ENCODE measurements at places on chromosomes 16 and 17. TPM values are rescaled to one million over a fixed set of nuclear protein-coding genes. Genes with fewer than 3 reads are reported as not detected.

Gene OTOP3
- not detected for total RNA-seq

Gene EXOC3L1
- total RNA-seq = not detected

- H3K27ac ChIP-seq = peak overlapping the region; percentile 92
- no peaks in the 10 kb centered on the region for H3K27me3 ChIP-seq
- H3K36me3 ChIP-seq = peaks cover 4% of the 10 kb centered on the region
- DNase-seq = no peak
Measured at GRCh38 chr17:78736526-78737079, 45.5 kb downstream of the CYTH1 start.

DNA sequence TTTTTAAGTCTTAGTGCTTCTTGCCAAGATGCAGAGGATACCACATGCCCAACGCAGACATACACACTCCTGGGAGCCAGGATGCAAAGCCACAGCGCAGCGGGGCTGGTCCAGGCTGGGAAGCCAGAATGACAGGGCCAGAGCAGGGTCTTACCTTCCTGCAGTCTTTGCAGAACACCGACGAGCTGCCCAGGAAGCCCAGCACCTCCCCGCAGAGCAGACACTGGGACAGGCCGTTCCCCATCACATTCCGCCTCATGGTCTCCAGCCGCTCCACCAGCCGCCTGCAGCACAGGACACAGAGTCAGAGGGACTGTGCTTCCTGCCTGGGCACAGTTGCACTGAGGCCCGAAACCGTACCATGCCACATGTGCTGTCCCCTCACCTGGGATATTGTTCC lies 33.3 kb downstream of the RPH3AL start:
- no peak overlapping the region for H3K27ac ChIP-seq
- H3K4me3 ChIP-seq = no peak overlapping the region
- no peaks in the 10 kb centered on the region for H3K36me3 ChIP-seq
- H3K27me3 ChIP-seq = no peaks in the 10 kb centered on the region

DNA sequence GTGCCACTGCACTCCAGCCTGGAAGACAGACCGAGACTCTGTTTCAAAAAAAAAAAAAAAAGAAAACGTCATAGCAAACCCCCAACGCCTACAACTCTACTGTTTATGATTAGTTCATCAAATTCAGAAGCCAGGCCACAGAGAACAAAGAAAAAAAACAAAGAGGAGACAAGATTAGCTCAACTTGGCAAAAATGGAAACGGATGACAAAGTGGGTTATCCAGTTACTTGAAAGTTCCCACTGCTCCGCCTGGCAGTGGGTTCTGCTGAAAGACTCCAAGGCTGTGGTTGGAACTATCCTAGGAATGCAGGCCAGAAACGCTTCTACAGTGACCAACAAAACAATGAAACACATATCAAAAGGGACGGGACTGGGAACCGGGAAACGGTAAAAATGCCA lies 53.1 kb downstream of the MRM3 start:
- H3K36me3 ChIP-seq = no peaks in the 10 kb centered on the region
- H3K27me3 ChIP-seq = no peaks in the 10 kb centered on the region
- no peak overlapping the region for H3K4me3 ChIP-seq
- no peak overlapping the region for H3K27ac ChIP-seq
- H3K4me1 ChIP-seq = no peaks in the 10 kb centered on the region
- no peak for DNase-seq

GRCh38 chr16:67882374-67883145 lies 2.1 kb upstream of the NRN1L start:
- H3K4me3 ChIP-seq = no peak overlapping the region
- no peaks in the 10 kb centered on the region for H3K4me1 ChIP-seq
- no peak for DNase-seq
- H3K27ac ChIP-seq = no peak overlapping the region
- H3K27me3 ChIP-seq = no peaks in the 10 kb centered on the region

DNA sequence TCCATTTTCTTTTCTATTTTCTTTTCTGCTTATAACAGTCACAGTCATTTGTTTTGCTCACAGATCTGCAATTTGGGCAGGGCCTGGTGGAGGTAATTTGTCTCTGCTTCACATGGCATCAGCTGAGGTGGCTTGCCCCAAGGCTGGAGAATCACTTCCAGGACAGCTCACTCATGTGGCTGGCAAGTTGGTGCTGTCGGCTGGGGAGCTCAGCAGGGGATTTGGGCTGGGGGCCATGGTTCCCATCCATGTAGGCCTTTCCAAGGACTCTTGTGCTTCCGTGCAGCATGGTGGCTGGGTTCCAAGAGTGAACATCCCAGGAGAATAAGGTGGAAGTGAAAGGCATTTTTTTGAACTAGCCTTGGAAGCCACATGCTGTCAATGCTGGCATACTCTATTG lies 85.7 kb downstream of the MGAT5B start:
- no peak overlapping the region for H3K4me3 ChIP-seq
- no peaks in the 10 kb centered on the region for H3K4me1 ChIP-seq
- peaks cover 6% of the 10 kb centered on the region for H3K27me3 ChIP-seq
- no peak for DNase-seq
- no peak overlapping the region for H3K27ac ChIP-seq

DNA sequence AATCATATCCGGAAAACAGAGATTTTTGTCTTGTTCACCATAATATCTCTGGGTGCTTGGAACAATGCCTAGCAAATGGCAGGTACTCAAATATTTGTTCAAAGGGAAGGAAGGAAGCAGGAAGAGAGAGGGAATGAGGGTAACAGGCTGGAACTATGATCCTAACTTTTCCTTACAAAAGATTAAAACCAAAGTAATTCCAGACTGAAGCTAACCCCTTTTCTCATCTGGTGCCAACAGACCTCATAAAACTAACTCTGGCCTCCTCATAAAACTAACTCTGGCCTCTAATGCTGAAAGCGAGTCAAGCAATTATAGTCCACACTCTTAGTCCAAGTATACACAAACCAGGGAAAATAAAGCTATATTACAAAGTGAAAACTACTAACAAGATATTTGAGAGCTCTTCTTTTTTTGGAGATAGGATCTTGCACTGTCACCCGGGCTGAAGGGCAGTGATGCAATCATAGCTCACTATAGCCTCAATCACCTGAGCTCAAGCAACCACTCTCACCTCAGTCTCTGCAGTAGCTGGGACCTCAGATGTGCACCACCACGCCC lies 84.6 kb downstream of the KANSL1 start:
- no peaks in the 10 kb centered on the region for H3K36me3 ChIP-seq
- H3K27ac ChIP-seq = no peak overlapping the region
- no peak for DNase-seq
- H3K27me3 ChIP-seq = no peaks in the 10 kb centered on the region
- H3K4me1 ChIP-seq = peaks cover 3% of the 10 kb centered on the region

DNA sequence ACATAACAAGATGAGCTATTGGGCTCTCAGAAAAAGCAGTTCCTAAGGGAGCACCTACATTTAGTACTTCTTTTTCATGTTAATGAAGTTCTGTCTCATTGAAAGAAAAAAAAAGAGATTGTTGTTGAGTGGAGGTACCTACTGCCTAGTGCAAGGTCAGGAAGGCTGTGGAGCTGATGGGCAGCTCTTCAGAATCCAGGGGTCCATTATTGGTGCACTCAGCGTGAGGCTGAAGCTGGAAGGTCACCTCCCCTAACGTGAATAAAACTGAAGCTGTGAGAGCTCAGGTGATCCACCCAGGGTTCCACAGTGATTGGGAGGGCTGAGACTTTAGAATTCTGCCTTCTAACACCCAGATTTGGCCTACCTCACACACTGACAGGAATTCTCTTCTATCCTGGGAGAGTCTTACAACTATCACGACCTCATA lies 153.9 kb upstream of the TBX2 start:
- no peaks in the 10 kb centered on the region for H3K4me1 ChIP-seq
- no peak overlapping the region for H3K27ac ChIP-seq
- H3K36me3 ChIP-seq = no peaks in the 10 kb centered on the region
- DNase-seq = no peak
- H3K27me3 ChIP-seq = no peaks in the 10 kb centered on the region

- H3K27me3 ChIP-seq = peaks cover 2% of the 10 kb centered on the region
- no peak for DNase-seq
- no peaks in the 10 kb centered on the region for H3K36me3 ChIP-seq
- H3K4me1 ChIP-seq = peaks cover 7% of the 10 kb centered on the region
- H3K4me3 ChIP-seq = no peak overlapping the region
Measured at GRCh38 chr16:27853651-27854050, 209.9 kb downstream of the GSG1L start.
